ENCODE measurements at places on chromosomes 1 and 21.

DNA sequence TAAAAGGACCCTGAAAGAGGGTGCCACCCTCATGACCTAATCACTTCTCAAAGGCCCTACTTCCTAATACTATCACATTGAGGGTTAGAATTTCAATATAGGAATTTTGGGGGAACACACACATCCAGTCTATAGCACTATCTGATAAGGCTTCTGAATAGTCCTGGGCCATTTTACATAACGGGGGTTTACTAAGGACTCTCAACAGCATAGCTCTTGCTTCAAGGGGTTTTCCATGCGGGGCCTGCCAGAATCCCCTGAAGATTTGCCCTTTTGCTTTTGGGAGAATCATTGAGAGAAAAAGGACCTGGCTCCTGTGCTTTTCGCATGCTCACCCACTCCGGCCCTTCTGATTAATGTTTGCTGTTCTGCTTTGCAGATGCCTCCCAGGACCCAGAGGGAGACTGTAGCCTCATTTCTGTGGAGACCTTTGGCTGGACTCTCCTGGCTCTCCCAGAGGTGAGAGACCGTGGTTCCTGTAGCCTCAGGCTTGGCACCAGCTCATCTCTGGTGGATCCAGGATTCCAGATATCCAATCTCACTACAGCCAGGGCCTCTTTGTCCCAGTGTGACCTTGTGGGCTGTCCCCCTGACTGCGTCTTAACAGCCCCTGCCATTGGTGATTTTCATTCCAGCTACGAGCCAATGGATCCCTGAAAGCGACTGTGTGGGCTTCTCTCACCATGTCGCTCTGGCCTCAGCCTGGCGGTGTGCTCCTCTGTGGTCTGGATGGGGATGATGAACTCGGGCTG is 72.6 kb downstream of the DDR2 start:
- no peak for DNase-seq

DNA sequence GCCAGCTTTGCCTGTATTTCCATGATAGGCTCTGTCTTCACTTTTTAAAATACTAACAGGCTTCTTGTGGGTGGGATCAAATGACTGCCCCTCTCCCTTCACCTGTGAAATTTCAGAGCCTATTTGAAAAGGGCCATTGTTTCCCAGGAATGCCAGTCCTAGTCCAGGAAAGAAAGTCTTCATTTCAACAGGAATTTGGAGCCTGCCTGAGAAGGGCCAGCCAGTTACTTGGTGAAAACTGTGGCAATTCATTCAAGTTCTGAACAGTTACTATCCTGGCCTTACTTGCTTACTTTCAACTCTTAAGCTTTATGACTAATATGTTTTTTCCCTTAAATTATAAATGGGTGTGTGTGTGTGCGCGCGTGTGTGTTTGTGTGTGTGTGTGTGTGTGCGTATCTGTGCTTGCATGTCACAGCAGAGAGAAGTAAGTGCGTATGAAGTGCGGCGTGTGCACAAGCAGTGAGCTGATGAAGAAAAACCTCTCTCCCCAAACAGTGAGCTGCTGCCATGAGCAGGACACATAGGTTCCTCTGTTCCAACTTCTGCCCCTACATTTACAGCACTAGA is 67.5 kb upstream of the RNPC3 start:
- DNase-seq, result no peak

- no peak for DNase-seq
These were observed 30.2 kb upstream of the IL20 start for GRCh38 chr1:206835186-206835585.

GRCh38 chr1:178282949-178283367 is 189.1 kb downstream of the RASAL2 start:
- no peak for DNase-seq

DNA sequence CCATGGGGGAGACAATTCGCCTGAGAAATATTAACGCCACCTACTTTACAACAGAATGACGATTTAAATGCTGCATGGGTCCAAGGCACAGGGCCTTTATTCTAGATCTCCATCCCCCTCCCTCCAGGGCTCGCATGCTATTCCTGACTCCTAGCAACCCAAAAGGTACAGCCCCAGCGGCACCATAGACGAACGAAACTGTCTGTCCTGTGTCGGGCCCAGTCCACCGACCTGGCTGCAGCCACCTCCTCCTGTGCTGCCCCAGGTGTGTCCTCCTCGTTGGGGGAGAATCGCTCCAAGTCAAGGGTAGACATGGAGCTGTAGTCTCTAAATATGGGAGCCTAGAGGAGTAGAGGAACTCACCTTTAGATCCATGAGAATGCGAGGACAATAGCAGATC is 196.5 kb downstream of the TOMM20 start:
- no peak for DNase-seq

GRCh38 chr1:31485166-31485565 is 72.2 kb downstream of the SERINC2 start:
- peak; percentile 49 for DNase-seq

DNA sequence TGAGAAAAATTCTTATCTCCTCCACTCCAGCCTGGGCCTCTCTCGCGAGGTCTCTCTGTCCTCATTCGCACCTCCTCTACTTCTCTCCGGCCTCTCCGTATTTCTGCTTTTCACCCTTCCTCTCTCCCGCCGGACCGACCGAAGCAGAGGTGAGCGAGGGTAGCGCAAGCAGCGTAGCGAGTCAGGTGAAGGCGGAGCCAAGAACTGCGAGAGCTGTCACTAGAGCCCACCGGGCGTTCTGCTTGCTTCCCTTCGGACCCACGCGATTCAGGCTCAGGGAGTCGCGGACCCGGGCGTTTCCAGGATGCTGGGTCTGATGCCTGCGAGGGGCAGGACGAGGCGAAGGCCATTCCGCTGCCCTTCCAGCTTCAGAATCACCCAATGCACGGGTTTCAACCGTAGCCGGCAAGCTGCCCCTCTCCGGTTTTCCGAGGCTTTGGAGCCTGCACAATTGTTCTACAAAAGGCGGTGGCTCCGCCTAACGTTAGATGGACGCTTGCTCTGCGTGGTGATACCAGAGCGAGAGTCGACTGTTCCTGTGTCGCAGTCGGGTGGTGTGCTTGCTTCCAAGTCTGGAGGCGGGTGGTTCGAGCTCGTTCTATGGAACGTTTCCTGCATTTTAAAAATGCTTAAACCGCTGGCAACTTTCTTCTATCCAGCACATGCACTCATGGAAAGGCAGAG is 310.2 kb downstream of the FAM72C start:
- no peak for DNase-seq

GRCh38 chr1:3168678-3169077 is 99.7 kb downstream of the PRDM16 start:
- DNase-seq, result peak; percentile 23

DNA sequence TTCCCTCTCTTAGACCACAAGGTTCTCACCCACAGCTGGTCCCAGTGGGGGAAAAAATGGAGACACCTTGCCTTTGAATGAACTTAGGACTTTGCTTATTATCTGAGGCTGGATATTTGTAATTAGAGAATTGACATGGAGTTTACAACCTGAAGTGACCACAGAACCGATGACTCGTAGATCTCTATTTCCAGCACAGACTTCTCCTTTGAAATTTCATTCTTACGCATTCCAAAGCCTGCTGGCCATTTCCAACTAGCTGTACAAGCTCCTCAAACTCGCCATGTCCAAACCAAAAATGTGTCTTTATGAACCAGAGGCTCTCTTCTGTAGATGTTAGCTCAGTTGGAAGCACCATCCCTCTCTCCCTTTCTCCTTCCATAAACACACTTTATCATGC is 12.0 kb downstream of the RAB7B start:
- DNase-seq, result no peak

DNA sequence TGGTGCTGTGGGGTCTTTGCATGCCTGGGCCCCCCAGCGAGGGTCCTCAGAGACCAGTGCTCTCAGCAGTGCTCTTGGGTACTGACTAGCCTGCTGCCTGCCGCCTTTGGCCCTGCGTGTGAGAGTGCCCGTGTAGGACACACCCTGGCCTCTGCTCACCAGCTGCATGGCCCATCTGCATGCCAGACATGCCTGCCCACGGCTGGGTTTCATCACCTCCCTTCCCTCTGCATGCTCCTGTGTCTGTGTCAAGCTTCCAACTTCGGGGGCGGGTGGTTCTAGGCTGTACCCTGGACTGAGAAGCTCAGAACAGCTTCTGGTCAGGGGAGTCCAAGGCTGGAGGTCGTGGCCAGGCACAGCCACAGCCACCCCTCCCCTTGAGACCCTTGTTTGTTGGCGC is 56.9 kb downstream of the PTPRF start:
- DNase-seq, result no peak

DNA sequence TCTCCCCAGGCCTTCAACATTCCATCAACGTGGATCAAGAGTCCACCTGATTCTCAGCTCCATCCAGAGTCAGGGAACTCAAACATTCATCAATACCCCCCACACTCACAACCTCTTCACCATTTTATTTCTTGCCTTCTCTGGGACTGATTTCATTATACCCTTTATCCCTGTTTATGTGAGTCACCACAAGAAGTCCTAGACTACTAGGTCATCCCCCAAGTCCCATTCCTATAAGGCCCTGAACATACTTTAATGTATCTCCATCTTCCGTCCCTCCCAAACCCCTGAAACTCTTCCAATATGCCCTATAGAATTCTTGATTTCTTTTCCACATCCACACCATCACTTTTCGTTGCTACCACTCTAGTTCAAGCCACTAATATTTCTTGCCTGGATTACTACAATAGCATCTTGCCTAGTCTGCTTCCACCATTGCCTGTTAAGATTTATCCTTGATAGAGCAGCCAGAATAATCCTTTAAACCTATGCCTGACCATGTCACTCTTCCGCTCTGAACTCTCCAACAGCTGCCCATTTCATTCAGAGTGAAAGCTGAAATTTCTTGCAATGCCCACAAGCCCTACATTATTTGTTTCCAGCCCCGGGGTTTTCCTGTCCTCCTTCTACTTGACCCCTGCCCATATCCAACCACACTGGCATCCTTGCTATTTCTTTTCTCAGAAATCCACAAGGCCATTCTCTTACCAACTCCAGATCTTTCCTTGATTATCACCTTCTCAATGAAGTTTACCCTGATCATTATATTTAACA is 9.4 kb upstream of the SAMD13 start:
- no peak for DNase-seq

DNA sequence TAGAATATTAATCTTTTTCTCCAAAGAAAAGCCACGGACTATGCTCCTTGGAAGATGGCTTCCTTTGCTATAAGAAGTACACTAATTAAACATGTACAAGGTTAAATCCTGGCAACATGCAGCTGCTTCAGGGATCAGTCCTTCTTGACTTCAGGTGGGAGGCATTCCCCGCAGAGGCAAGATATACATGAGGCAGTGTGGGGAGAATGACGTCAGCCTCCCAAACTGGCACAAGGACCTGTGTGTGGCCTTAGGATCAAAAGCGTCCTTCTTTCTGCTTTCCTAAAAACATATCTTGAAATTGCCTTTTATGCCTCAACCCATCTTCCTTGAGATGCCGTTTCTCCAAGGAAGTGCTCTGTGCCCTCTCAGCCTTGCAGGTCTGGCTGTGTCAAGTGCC is 90.3 kb downstream of the WLS start:
- DNase-seq, result no peak

GRCh38 chr1:112904831-112905261 is 51.1 kb downstream of the SLC16A1 start:
- DNase-seq, result no peak

DNA sequence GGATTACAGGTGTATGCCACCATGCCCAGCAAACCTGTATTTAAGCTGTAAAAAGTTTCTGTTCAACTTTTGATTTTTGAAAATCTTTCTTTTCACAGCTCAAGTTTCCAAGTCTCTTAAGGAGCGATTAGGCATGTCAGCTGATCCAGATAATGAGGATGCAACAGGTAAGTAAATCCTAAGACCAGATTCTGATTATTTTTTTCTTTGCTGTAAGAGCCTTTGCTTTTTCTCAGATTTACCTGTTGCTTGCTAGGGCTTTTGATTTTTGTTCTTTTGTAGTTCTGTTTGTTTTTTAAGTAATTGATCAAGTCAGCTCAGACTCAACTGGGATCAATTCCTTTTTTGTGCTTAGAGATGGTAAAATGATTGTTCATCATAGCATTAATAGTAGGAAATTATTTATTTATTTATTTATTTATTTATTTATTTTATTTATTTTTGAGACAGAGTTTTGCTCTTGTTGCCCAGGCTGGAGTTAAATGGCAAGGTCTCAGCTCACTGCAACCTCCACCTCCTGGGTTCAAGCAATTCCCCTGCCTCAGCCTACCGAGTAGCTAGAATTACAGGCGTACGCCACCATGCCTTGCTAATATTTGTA is 21.1 kb upstream of the SNRPE start:
- DNase-seq, result no peak

DNA sequence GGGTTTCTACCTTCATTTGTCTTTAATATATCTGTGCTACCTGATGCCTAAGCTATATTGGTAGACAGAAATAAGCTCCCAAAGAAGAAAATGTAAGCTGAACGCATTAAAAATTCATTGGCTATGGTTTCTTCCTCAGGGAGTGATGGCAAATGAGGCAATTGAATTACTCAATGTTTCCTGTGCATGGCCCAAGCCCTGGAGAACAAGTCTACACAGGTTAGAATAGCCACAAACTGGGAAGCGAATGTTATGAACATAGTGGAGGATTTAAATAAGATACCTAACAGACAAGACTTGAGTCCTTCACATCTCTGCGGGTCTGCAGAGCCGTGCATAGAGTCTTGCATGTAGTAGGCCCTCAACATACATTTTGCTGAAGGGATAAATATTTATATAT is 350.3 kb downstream of the RWDD3 start:
- no peak for DNase-seq

GRCh38 chr1:243855616-243856318 is 5.7 kb upstream of the AKT3 start:
- DNase-seq, result no peak

DNA sequence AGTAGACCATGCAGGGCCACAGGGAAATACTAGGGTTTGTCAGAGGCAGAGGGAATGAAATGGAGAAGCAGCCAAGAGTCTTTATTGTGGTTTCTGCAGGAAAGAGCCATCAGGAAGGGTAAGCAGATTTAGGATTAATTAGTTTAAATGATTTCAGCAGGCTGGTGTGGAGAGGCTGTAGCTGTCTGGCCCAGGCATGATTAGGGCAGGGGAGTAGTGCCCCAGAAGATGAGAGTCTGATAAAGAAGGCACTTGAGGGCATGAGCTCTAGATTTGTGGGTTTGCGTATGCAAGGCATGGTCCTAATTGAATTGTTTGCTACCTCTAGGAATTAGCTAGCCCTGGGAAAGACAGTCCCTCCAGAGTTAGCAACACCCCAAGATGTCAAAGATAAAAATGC is 484.6 kb upstream of the PLXNA2 start:
- no peak for DNase-seq

GRCh38 chr1:28640766-28641165 is 2.1 kb downstream of the TAF12 start:
- DNase-seq, result peak; percentile 30

- DNase-seq, result peak; percentile 6
These were observed 262.2 kb downstream of the AJAP1 start for GRCh38 chr1:4916610-4917009.

GRCh38 chr21:31158789-31159581 is 120.7 kb upstream of the KRTAP19-8 start:
- no peak for DNase-seq

Measured in NCI-H2171 treated with DMSO at 0.1 percent for 48 hours (cell line).